ENCODE measurements at places on chromosomes 4 and X.

GRCh38 chr4:185470501-185471195 is 885 bp downstream of the CCDC110 start:
- DNase-seq, result no peak

GRCh38 chr4:40831146-40831907 is 81.6 kb downstream of the NSUN7 start:
- DNase-seq, result no peak

DNA sequence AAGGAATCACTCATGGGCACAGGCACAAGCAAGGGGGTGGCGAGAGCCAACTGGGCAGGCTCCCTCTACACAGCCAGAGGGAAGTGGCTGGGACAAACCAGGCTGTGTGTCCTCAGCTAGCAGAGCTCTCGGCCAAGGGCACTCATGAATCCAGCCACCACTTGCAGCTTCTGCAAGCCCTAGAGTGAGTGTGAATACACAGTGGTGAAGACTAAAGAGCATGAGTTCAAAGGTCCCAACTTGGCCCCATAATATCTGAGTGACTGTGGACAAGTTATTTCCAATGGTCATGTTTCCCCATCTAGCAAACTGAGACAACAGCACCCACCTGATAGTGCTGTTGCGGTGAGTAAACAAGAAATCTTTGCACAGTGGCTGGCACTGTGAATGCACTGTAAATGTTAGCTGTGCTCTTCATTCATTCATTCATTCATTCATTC is 51.7 kb downstream of the ADGRG2 start:
- DNase-seq, result no peak

DNA sequence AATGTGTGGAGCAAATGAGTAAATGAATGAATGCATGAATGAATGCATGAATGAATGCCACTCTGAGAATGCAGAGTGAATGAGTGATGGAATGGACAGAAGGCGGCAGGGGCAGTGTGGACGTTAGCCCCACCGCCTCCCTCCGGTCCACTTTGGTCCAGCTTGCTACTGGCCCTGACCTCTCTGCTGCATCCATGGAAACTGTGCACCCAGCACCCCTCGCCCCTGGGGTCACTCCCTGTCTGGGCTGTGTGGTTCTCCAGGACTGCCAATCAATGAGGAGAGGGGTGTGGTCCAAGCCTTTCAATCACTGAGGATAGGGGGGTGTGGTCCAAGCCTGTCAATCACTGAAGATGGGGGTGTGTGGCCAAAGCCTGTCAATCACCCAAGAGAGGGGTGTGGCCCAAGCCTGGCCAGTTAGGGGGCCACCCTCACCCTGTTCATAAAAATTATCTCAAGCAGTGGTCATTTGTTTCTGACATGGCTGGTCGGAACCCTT is 39.2 kb upstream of the ASMTL start:
- no peak for DNase-seq

DNA sequence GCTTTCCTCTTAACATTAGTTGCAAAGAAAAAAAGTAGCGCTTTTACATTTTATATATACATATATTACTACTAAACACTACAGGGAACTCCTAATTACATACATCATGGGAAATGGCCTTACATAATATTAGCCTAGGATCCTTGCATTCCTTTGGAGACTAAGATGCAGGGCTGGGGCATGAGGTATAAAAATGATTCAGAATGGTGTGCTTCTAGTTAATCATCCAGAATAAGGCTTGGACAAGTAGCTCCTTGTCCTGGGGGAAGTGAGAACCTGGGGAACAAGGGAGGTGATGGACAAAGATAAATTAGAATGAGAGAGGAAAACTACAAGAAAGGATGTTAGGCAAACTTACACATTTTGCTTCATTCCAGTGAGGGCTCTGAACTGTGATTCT is 3.0 kb upstream of the GUCY2F start:
- DNase-seq, result no peak

DNA sequence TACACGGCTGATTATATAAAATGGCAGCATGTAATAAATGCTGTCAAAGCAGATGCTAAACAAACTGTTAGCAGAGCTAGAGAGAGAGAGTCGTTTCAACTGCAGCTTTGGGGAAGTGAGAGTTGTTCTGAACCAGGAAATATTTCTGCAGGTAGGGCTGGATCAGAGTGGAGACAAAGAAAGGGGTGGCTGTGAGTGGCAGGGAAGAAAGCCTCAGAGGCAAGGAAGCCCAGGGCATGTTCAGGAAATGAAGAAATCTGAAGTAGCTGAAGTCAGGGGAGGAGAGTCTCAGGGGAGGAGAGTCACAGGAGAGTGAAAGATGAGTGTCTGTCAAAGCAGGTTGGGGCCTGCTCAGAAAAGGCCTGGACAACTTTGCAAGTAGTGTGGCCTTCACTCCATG is 48.4 kb upstream of the RPS6KA3 start:
- no peak for DNase-seq

- DNase-seq, result no peak
These were observed 64.2 kb upstream of the TTC29 start for GRCh38 chr4:147009875-147010274.

- no peak for DNase-seq
These were observed 61.9 kb upstream of the FAM47B start for GRCh38 chrX:34880656-34881055.

DNA sequence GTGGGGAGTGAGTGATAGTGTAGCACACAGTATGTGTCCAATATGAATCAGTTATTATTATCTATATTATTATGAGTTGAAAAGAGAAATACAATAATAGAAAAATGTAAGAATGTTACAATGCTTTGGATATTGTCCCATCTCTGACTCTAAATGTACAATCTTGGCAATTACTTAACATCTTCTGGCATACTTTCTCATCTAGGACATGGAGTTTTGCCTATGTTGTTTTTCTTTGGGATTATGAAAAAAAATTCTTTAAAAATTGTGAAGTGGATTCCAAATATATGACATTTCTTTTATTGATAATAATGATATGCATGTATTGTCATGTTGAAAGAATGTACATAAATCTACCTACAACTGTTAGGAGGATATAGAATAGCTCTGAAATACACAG is 84.1 kb downstream of the TBCK start:
- no peak for DNase-seq

DNA sequence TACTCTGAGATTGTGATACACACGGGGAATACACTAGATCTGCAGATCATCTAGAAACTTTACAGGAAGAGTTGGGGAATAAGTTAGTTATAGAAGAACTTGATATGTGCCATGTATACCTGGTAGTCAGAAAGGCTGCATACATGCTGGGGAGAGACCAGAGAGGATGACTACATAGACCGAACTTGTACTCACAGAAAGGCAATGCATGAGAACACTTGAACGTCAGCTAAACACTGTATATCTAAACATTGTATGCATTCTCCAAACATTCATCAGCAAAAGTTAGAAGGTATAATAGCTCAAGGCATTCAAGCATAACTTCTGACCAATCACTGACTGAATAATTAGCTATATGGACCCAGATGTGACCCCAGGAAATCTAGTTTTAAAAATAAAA is 78.0 kb upstream of the PDHA2 start:
- DNase-seq, result no peak

DNA sequence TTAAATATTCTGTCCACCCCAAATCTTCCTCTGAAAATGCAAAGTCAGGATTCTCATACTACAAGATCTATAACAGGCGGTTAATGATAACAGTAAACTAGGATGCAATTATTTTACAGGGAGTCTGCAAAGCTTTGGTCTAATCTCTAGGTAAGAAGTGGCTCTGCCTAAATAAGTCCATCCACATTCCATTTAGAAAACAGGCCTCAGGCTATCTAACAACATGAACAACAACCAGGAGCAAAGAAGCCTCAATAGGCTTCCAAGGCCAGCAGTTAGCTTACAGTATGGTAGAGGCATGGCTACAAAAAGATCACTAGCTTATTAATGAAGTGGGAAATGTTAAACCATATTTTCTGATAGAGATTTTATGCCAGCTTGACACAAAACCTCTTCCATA is 6.4 kb downstream of the MAB21L2 start:
- no peak for DNase-seq

DNA sequence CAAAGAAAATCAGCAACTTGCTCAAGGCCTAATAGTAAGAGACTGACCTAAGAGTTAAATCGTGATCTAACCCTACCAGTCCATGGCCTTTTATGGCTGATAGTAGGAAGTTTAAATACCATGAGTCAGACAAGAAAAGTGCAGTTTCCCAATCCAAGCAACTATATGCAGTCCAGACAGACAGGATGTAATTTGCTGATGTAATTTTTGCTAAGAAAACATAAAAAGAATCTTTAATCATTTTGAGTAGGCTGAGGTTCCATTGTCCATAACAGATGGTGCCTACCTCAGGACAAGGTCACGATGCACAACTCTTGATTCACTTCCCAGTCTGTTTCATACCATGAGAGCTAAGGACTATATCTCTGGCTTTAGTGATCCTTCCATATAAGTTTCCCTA is 317.5 kb upstream of the GRIA3 start:
- DNase-seq, result peak; percentile 1

- DNase-seq, result no peak
These were observed 96.8 kb upstream of the GRIA3 start for GRCh38 chrX:123087326-123087725.

DNA sequence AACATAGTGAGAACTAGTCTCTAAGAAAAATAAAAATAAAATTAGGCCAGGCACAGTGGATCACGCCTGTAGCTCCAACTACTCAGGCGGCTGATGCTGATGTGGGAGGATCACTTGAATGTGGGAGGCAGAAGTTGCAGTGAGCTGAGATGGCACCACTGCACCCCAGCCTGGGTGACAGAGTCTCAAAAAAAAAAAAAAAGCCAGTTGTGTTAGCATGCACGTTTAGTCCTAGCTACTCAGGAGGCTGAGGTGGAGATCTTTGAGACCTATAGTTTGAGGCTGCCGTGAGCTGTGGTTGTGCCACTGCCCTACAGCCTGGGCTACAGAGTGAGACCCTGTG is 2.5 kb downstream of the DCK start:
- DNase-seq, result no peak

GRCh38 chr4:140686796-140687195 is 69.4 kb downstream of the TBC1D9 start:
- DNase-seq, result no peak

GRCh38 chrX:39674490-39675161 is 423.1 kb downstream of the BCOR start:
- DNase-seq, result no peak

- DNase-seq, result no peak
These were observed at the start of gene TXK for GRCh38 chr4:48134081-48134480. TXK (minus strand) TSS chr4:48134250; CDS start chr4:48134170, 80 bp downstream.

DNA sequence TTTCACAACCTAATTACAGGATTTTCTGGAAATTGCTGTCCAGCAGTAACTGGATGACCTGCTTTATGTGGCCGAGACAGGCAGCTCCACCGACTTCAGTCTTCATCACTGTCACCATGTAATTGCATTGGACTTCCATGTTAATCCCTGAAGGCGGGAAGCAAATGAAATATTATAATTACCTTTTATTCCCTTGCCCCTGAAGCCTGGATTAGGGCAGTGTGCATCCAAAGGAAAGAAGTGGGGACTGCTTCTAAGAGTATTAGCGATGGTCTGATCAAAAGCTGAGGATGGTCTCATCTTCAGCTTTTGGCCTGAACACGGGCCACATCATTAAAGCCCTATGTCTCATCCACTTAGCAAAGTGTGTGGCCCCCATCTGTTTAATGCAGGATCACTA is 311.6 kb upstream of the GALNT7 start:
- no peak for DNase-seq

GRCh38 chr4:48082956-48083355 is 51.1 kb downstream of the TXK start:
- no peak for DNase-seq

- no peak for DNase-seq
These were observed 53.1 kb downstream of the STX18 start for GRCh38 chr4:4488405-4489404.

GRCh38 chr4:56874923-56875322 is 32.8 kb upstream of the REST start:
- no peak for DNase-seq

DNA sequence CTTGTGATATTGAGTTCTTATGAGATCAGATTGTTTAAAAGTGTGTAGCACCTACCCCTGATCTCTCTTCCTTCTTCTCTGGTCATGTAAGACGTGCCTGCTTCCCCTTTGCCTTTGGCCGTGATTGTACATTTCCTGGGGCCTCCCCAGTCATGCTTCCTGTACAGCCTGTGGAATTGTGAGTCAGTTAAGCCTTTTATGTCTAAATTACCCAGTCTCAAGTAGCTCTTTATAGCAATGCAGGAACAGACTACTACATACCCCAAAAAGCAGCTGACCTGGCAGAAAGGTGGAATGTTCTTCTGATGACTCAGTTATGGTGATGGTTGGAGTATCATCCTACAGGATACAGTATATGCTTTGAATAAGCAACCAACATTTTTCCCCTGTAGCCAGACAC is 11.4 kb upstream of the MCUB start:
- peak; percentile 46 for DNase-seq

DNA sequence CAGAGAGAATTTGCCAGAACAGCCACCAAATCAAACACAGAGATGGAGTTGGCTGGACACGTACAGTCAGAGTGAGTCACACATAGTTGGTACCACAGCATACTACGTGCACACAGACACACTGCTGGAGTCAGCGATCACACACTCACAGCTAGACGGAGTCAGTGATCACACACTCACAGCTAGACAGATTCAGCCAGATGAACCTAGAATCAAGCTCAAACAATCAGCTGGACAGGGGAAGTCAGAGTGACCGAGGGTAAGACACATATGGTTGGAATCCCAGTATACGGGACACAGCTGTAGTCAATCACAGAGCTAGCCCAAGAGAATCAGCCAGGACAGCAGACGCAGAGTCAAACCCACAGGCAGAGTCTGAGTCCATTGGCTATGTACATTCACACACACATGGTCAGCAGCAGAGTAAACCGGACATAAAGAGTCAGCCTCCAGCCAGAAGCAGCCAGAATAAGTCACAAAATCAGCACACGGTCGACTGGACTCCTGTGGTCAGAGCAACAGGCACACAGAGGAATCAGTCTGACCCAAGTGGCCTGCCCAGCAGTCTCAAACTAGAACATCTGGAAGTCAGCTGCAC is 4.6 kb downstream of the SLC38A5 start:
- no peak for DNase-seq

DNA sequence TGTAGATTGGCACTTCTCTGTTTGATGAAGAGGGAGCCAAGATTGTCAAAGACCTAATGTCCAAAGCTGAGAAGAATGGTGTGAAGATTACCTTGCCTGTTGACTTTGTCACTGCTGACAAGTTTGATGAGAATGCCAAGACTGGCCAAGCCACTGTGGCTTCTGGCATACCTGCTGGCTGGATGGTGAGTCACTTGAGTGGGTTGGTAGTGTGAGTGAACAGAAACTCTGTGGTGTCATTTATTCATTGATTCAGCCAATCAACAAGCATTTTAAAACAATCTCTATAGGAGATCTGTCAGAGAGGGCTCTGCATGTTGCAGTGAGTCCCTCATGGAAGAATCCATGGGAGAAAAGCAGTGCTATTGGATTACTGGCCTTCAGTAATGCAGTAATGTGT is 16.3 kb downstream of the TAF9B start:
- DNase-seq, result no peak

DNA sequence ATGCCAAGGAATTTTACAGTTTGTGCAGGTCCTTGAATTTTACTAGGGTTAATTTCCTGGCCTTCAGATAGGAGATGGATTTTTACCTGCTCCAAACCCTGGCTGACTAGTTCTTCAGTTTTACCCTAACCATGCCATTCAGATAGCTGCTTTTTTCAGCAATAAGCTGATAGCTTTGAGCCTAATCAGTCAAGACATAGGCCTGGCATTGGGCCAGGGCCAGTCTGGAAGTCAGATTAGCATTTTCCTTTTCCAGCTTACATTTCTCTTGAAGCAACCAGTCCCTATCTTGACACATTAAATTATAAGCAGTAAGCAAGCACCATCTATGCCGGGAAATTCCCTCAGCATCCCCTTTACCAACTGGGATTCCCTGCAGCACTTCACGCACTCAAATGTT is 177.1 kb downstream of the ADGRA3 start:
- DNase-seq, result no peak
